ENCODE measurements at places on chromosomes 13 and 19.

- DNase-seq: no peak
- no peaks in the 10 kb centered on the region for H3K4me1 ChIP-seq
- no peaks in the 10 kb centered on the region for H3K36me3 ChIP-seq
These were observed 48.3 kb upstream of the URI1 start for GRCh38 chr19:29893606-29894284.

- no peak for DNase-seq
- H3K4me1 ChIP-seq: no peaks in the 10 kb centered on the region
- H3K27ac ChIP-seq: no peak overlapping the region
- H3K36me3 ChIP-seq: peaks cover 8% of the 10 kb centered on the region
- no peak overlapping the region for H3K4me3 ChIP-seq
- no peaks in the 10 kb centered on the region for H3K27me3 ChIP-seq
These were observed 45.3 kb downstream of the NFIC start for GRCh38 chr19:3411636-3412035.

DNA sequence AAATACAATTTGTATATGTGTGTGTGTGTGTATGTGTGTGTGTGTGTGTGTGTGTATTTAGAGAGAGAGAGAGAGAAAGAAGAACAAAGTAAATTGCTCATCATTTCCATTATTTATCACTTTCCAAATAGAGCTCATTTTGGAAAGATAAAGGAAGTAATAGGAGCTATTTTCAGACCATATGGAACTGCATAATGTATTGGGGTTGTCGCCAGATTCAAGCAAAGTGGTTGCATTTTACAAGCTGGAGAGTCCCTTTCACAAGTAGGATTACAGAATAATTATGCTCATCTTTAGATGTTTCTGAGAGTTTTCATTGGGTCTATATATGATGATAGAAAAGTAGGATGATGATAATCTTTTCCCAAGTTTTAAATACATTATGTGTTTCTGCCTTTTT is 842.7 kb upstream of the SLC10A2 start:
- no peaks in the 10 kb centered on the region for H3K36me3 ChIP-seq
- H3K27ac ChIP-seq: no peak overlapping the region
- H3K27me3 ChIP-seq: no peaks in the 10 kb centered on the region
- H3K4me1 ChIP-seq: no peaks in the 10 kb centered on the region
- no peak for DNase-seq
- no peak overlapping the region for H3K4me3 ChIP-seq

- H3K4me3 ChIP-seq: no peak overlapping the region
- no peaks in the 10 kb centered on the region for H3K36me3 ChIP-seq
- peaks cover 3% of the 10 kb centered on the region for H3K27me3 ChIP-seq
- no peak for DNase-seq
- H3K27ac ChIP-seq: no peak overlapping the region
- H3K4me1 ChIP-seq: peaks cover 6% of the 10 kb centered on the region
These were observed 19.2 kb upstream of the ZC3H13 start for GRCh38 chr13:46071590-46072249.

DNA sequence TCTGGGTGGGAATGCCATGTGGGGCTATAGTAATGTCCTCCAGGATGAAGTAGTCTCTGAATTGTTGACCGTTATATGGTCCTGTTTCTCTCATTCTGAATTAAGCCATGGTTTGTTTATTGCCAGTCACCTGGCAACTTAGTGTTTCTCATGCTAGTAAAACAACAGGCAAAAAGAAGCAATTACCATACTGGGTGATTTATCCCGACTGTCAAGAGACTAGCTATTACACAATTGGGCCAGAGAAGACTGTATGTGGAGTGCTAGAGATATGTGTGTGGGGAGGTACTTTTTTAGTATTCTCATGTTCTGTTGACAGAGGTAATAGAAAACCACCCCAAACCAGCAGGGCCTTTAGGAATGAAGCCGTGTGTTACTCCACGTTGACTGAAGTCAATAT is 258.2 kb downstream of the TDRD3 start:
- no peak for DNase-seq
- no peaks in the 10 kb centered on the region for H3K36me3 ChIP-seq
- no peaks in the 10 kb centered on the region for H3K4me1 ChIP-seq
- no peak overlapping the region for H3K27ac ChIP-seq
- H3K4me3 ChIP-seq: no peak overlapping the region
- H3K27me3 ChIP-seq: no peaks in the 10 kb centered on the region

DNA sequence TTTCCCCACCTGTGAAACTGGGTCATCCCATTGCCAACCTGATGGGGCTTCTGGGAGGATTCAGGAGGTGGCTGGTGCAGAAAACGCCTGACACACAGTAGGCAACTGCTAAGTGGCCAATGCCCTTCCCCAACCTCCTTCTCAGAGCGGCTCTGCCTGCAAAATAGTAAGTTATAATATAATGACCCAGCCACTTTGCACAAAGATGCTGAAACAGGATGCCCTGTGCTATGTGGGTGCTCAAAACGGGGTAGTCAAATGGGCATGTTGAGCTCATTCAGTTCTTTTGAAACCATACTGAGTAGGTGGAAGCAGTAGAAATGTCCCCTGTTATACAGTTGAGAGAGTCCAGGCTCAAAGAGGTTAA is 507 bp downstream of the MARCHF2 start:
- no peaks in the 10 kb centered on the region for H3K27me3 ChIP-seq
- H3K27ac ChIP-seq: no peak overlapping the region
- no peak for DNase-seq
- H3K4me3 ChIP-seq: peak overlapping the region; percentile 70

DNA sequence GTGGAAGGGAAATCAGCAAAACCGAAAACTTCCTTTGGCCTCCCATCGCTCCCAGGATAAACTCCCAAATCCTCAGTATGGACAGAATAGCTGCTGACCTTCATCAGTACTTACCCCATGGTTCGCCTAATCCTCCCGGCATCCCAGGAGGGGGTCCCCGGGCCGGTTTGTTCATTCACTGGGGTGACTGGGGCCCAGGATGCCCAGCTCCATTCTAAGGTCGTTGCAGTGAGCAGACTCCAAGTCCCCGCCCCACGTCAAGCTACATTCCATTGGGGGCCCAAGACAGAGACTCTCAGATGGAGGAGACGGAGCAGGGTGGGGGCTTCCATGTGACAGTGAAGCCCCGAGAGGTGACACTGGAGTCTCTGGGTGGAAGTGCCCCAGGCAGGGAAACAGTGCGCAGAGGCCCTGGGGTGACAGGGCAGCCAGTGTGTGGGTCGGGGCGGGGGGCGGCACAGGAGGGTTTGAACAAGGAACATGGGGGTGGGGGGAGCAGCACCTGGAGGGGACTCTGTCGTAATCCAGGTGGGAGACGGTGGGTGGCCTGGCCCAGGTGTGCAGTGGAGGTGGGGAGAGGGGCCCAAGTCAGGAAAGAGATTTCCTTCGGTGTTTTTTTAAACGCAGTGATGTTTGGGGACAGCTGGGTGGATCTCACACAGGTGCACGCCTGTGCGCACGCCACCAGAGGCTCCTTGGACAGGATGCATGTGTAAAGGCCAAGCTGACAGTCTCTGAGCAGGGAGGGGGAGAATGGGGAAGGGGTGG is 5.1 kb downstream of the SSBP4 start:
- DNase-seq: no peak
- no peak overlapping the region for H3K27ac ChIP-seq
- no peaks in the 10 kb centered on the region for H3K36me3 ChIP-seq
- H3K27me3 ChIP-seq: no peaks in the 10 kb centered on the region
- H3K4me1 ChIP-seq: peaks cover 42% of the 10 kb centered on the region

GRCh38 chr13:89846926-89847585 is 1500.4 kb upstream of the MIR17HG start:
- no peaks in the 10 kb centered on the region for H3K36me3 ChIP-seq
- no peaks in the 10 kb centered on the region for H3K4me1 ChIP-seq
- DNase-seq: no peak
- no peak overlapping the region for H3K4me3 ChIP-seq
- no peak overlapping the region for H3K27ac ChIP-seq

DNA sequence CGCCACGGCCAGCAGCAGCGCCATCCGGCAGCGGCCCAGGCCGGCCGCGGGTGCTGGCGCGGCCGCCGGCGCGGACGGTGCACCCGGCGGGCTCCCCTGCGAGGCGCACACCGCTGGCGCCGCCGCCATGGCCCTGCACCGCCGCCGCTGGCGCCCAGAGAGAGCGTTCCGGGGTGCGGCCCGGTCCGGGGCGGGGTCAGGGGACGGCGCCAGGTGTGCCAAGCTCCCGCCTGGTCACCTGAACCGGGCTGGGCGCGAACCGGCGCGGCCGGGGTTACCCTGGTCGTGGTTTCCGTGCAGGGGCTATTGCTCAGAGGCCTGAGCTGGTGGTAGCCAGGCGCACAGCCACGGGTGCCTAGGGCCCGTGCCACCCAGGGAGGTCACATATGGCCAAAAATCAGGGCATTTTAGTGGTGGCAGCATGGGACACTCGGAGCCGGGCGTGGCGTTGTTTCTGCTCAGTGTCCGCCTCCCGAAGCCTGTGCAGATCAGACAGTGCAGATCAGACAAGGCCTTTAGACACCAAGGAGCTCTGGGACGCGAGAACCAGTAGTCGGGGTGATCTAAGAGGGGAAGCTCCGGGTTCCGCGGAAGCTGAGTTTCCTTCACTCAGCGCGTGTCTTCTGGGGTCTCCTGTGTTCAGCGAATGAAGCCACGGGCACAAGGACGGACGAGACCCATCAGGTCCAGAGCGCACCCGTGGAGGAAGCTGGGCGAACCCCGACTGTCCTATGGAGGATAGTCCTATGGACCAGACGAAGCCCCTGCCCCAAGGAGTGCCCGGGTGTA is at the start of gene TMEM238:
TSS of gene TMEM238 (minus strand) at position 162 of the 789 bp plus-strand sequence. CDS start at position 129, 33 bp downstream.
- H3K27me3 ChIP-seq: no peaks in the 10 kb centered on the region
- H3K27ac ChIP-seq: peak within 1 kb of the TSS; percentile 99
- DNase-seq: peak; percentile 58
- H3K4me1 ChIP-seq: peaks cover 56% of the 10 kb centered on the region
- peaks cover 37% of the 10 kb centered on the region for H3K36me3 ChIP-seq

- DNase-seq: no peak
- H3K4me1 ChIP-seq: peaks cover 6% of the 10 kb centered on the region
- H3K36me3 ChIP-seq: peaks cover 56% of the 10 kb centered on the region
- no peaks in the 10 kb centered on the region for H3K27me3 ChIP-seq
- no peak overlapping the region for H3K27ac ChIP-seq
- no peak overlapping the region for H3K4me3 ChIP-seq
These were observed 1438.1 kb downstream of the UQCRFS1 start for GRCh38 chr19:27774827-27775226.

- no peaks in the 10 kb centered on the region for H3K27me3 ChIP-seq
- H3K36me3 ChIP-seq: peaks cover 14% of the 10 kb centered on the region
- no peak for DNase-seq
- no peak overlapping the region for H3K4me3 ChIP-seq
These were observed 1.9 kb upstream of the SH2D3A start for GRCh38 chr19:6769006-6769619.

- no peaks in the 10 kb centered on the region for H3K27me3 ChIP-seq
- peak overlapping the region; percentile 66 for H3K27ac ChIP-seq
- DNase-seq: no peak
- H3K36me3 ChIP-seq: peaks cover 53% of the 10 kb centered on the region
- H3K4me1 ChIP-seq: peaks cover 49% of the 10 kb centered on the region
These were observed 6.2 kb downstream of the PPP1R15A start for GRCh38 chr19:48878196-48879024.

- H3K4me3 ChIP-seq: no peak overlapping the region
- H3K27ac ChIP-seq: no peak overlapping the region
- peaks cover 30% of the 10 kb centered on the region for H3K4me1 ChIP-seq
These were observed 19.2 kb downstream of the SIGLEC8 start for GRCh38 chr19:51439021-51439465.

DNA sequence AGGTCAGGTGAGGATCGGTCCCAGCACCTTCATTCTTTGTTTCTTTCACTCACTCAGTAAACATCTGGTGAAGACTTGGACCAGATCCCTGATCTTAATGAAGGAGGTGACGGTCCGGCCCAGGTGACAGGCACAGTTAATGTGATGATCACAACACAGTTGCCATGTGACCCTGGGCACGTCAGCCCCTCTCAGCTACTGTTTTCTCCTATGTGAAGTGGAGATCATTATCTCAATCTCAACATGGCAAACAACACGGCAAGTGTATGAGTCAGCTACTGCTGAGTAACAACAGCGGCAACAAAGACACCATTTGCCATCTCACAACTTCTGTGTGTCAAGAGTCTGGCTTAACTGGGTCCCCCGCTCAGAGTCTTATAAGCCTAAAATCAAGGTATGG is 74.6 kb downstream of the GNG7 start:
- peak overlapping the region; percentile 94 for H3K27ac ChIP-seq
- peaks cover 12% of the 10 kb centered on the region for H3K36me3 ChIP-seq
- no peak for DNase-seq
- H3K4me3 ChIP-seq: peak overlapping the region; percentile 76

DNA sequence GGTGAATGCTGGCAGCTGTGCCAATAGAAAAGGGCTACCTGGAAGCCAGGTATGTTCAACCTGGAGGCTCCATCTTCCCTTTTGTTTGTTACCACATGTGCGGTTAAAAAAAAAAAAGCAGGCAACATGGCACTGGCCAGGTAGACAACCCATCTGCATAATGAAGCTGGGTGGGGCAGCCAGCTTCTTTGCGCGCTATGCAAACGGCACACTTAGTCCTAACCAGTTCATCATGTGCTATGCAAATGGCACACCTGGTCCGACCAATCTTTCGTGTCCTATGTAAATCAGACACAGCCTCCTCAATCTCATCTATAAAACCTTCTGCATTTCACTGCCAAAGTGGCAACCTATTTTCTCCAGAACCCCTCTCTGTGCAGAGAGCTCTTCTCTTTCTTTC is 11.3 kb upstream of the IGSF23 start:
- H3K4me1 ChIP-seq: peaks cover 3% of the 10 kb centered on the region
- H3K36me3 ChIP-seq: no peaks in the 10 kb centered on the region
- no peak overlapping the region for H3K27ac ChIP-seq
- H3K27me3 ChIP-seq: peaks cover 23% of the 10 kb centered on the region
- DNase-seq: no peak

DNA sequence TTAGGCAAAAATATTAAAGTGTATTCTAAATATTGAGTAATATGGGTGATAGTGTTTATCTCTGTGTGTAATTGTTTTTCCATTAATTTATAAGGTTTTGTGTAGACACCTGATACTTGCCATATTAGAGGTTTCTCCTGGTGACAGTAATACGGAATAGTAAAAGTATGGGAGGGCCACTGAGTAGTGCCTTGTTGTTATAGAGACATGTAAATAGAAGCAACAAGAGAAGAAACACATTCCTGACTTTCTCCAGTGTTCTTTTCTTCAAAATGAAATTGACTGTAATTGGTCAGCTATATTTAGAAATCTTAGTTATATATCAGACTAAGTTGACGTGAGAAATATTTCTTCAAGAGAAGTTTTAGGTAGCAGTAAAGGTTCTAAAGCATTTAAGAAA is 18.5 kb downstream of the RNASEH2B start:
- H3K27me3 ChIP-seq: no peaks in the 10 kb centered on the region
- DNase-seq: no peak
- no peak overlapping the region for H3K4me3 ChIP-seq
- peak overlapping the region; percentile 69 for H3K27ac ChIP-seq
- H3K4me1 ChIP-seq: peaks cover 34% of the 10 kb centered on the region
- peaks cover 60% of the 10 kb centered on the region for H3K36me3 ChIP-seq

GRCh38 chr19:31319465-31319864 is 29.8 kb downstream of the TSHZ3 start:
- DNase-seq: no peak
- no peaks in the 10 kb centered on the region for H3K4me1 ChIP-seq
- H3K27ac ChIP-seq: no peak overlapping the region
- H3K4me3 ChIP-seq: no peak overlapping the region
- H3K27me3 ChIP-seq: no peaks in the 10 kb centered on the region

- H3K36me3 ChIP-seq: no peaks in the 10 kb centered on the region
- no peak overlapping the region for H3K4me3 ChIP-seq
- H3K27me3 ChIP-seq: no peaks in the 10 kb centered on the region
- H3K4me1 ChIP-seq: no peaks in the 10 kb centered on the region
- no peak overlapping the region for H3K27ac ChIP-seq
These were observed 126.0 kb downstream of the GPC6 start for GRCh38 chr13:93352616-93353015.
